ENCODE measurements at places on chromosomes 5 and 9.

- DNase-seq, result peak; percentile 30
These were observed 9.3 kb downstream of the JAK2 start for GRCh38 chr9:4994166-4994890.

DNA sequence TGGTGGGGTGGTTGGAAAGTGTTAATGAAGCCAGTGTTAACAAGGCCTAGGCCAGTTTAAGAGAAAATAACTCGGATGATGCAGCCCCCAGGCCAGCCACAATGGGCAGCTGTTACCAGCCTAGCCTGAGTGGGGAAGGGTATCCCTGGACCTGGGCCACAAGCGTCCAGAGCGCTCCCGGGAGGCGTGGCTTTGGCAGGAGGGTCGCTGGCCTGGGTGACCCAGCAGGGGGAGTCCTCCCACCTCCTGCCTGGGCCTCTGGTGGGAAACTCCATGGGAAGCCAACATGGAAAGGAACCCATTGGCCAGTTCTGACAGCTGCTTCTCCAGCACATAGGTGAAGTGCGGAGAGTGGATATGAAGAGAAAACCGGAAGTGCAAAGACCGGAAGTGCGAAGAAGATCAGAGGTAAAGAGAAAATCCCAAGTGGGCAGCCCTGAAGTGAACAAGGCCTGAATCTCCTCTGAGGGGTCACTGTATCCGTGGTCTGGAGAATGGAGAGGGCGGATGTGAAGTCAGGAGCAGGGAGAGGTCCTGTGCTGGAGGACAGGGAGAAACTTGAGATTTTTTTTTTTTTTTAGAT lies 79.0 kb downstream of the ADCY2 start:
- DNase-seq, result no peak

- no peak for DNase-seq
These were observed 660.3 kb upstream of the WWC1 start for GRCh38 chr5:167631191-167631590.

GRCh38 chr5:74895906-74896305 lies 29.7 kb upstream of the FAM169A start:
- no peak for DNase-seq

- no peak for DNase-seq
These were observed 90.1 kb upstream of the PITX1 start for GRCh38 chr5:135124128-135124527.

GRCh38 chr9:89225587-89225986 lies 47.0 kb upstream of the SHC3 start:
- no peak for DNase-seq
